NCI-H1092 (cell line): ENCODE measurements at places on chromosomes 6 and 20.
A peak's percentile ranks its signal among the peaks of the same experiment; 100 is the strongest.

GRCh38 chr6:33452496-33452895, 1.9 kb upstream of the ZBTB9 start:
- DNase-seq: no peak

- no peak for DNase-seq
These were observed 64.3 kb upstream of the CD93 start for GRCh38 chr20:23150304-23151007.

DNA sequence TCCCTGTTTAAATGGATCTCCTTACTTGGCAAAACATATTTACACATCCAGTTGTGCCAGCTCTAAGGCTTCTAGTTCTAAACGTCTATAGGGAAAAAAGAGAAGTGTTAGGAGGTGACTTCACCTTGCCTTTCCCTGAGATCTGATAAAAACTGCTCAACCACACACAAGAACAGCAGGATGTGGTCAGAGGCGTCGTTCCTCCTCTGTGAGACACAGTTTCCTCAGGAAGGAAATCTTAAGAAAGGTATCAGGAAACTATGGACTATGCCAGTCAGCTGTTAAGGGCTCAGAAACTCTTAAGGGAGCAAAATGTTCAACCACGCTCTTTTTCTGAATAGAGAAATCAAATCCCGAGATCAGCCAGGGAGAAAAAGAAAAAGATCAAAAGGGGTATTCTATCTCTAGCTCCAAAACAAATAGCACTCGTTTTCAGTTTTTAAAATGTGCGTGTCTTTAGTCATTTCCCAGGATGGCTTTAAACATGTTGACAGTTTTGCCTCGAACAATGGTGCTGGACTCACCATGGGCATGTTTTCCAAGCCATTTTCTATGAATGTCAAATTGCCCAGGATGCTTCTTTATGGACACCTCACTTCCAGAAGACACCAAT, 154.5 kb downstream of the HACE1 start:
- no peak for DNase-seq

- no peak for DNase-seq
These were observed 14.5 kb upstream of the SEC63 start for GRCh38 chr6:107972413-107973096.

- DNase-seq: no peak
These were observed 202.0 kb downstream of the WDR27 start for GRCh38 chr6:169499848-169500247.

GRCh38 chr6:30844118-30844535, 40.2 kb upstream of the DDR1 start:
- DNase-seq: no peak

DNA sequence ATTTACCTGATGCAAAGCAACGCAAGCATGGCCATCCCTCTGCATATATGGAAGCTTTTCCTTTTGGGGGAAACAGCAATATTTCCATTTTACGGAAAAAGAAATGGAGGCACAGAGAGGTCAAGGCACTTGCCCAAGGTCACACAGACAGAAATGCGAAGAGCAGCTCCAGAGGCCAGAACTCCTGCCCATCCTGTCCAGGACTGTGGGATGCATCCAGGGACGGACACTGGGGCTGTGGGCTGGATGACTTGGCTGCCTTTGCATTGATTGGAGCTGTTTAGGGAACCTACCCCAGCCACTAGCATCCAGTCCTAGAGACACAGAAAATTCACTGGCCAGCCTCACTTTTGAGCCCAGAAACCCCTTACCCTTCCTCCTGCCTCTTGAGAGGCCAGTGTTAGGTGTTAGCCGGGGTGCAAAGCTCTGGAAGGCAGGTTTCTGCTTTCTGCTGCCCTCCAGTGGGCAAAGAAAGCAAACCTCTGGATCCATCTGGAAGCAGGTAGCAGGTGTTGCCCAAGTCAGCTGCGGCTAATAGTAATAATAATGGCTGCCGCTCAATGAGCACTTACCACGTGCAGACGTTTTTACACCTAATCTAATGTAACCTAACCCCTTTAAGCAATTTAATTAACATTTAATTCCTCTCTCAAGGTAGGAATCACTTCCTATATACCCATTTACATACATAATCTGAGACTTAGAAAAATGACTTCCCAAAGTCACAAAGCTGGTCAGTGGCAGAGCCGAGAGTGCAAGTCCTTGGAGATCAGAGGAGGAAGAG, 31.7 kb upstream of the CCN5 start:
- DNase-seq: peak; percentile 68

- no peak for DNase-seq
These were observed 2.5 kb downstream of the LY6G6D start for GRCh38 chr6:31717499-31718222.

- no peak for DNase-seq
These were observed 32.5 kb downstream of the SLC22A2 start for GRCh38 chr6:160226118-160226591.

GRCh38 chr6:52285177-52286068, 881 bp upstream of the MCM3 start:
- no peak for DNase-seq

DNA sequence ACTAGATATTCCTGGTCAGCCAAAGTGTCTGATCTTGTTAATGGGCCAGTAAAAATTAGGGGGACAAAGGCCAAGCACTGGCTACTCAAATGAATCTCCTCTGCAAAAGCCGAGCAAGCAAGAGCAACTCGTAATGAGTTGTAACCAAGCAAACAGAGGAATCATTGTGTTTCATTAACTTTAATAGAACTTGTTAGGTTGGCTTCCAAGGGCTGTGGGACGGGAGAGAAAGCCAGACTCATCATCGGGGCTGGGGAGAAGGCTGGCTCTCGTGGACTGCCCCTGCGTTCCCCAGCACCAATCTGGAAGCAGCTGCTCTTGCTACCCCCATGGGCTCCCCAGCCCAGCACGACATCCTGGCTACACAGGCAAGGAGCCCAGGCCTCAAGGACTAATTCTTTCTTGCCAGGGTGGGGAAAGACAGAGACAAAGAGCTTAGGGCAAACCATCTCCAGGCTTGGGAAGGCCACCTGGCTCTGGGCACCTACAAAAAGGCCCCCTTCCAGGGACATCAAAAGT, 10.5 kb upstream of the SCUBE3 start:
- no peak for DNase-seq

DNA sequence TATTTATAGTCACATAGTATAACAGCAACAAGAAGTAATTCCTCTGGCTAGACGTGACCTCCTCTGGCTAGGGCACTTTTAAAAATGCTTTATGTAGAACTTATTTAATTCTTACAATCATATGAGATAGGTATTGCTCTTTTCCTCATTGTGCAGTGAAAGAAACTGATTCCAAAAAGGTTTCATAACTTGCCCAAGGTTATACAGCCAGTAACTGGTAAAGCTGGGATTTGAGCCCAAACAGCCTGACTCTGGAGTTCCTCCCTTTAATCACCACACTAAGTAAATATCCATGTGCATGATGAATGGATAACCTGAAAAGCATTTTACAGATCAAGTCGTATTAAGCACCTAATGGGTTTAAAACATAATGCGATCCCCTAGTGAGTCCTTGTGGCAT, 214.6 kb downstream of the PRL start:
- DNase-seq: no peak

DNA sequence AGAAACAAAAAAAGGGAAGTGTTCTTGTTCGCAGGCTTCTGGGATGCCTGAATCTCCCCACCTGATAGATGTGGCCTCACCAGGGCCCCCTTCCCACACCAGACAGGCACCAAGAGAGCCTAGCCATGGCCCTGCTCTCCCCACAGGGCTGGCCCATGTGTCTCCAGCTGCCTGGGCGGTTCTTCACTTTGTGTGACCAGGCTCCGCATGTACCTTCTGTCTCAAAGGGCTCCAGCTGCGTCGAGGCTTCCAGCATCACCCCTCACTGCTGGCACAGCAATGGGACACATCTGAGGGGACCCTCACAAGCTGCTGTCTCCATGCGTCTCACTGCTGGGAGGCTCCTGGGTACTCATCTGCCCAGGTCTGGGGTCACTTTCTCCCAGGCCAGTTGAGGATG, 362.9 kb downstream of the ZFAND3 start:
- no peak for DNase-seq

DNA sequence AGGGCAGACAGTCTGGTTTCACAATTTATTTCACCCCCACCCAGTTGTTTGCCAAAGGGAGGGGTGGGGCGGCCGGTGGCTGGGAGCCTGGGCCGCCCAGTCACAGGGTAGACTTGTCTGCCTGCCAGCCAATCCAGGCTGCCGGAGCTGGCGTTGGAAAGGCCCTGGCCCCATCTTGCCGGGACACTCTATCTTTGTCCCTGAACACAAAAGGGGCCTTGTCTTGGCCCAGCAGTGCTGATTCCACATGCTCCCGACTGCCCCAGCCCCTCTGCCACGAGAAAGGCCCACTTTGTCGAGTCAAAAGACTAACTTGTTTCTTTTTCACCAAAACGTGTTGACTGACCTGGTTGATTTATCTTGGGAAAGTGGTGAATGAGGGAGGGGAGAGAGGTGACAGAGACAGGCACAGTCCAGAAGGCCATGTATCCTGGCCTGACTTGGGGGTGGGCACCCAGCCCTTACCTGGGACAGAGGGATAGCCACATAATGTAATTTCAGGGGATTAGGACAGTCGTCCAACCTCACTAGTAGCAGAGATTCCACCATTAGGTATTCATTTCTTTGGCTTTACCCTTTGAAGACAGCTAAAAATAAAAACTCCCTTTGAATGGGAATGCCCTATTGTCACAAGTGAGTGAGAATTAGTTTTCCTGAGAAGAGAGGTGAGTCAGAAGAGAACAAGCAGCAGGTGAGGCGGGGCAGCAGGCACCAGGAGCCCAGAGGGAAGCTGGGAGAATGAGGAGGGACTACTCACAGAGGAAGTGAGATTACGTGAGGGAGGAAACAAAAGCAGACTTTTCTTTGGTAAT, 67.0 kb upstream of the SIRPA start:
- DNase-seq: no peak

- no peak for DNase-seq
These were observed 45.0 kb upstream of the ZBTB24 start for GRCh38 chr6:109527989-109528388.

- DNase-seq: no peak
These were observed 371.6 kb upstream of the EPHA7 start for GRCh38 chr6:93790981-93791380.

GRCh38 chr20:8805737-8806442, 263.0 kb upstream of the PLCB4 start:
- DNase-seq: no peak

GRCh38 chr20:46406986-46407670, 713 bp upstream of the ELMO2 start:
- DNase-seq: peak; percentile 65

GRCh38 chr6:36610041-36610955, 16.1 kb downstream of the SRSF3 start:
- DNase-seq: no peak

GRCh38 chr6:152118678-152119077, 311.2 kb downstream of the ESR1 start:
- no peak for DNase-seq

DNA sequence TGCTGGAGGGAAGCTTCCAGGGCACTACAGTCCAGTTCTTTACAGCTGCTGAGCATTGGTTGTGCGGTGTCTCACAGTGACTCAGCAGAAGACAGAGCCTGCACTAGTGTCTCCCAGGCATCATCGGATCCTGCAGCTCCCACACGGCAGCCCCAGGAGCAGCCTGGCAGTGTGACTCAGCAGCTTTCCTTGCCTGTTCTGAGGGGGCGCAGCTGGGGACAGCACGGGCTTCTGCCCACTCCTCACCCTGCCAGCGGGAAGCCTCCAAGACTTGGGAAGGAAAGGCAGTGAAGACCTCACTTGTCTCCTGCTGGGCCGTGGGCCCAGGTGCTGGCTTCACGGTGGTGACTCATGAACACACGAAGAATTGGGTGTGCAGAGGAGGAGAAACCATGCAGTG, 165.4 kb downstream of the SYNDIG1 start:
- no peak for DNase-seq

- peak; percentile 37 for DNase-seq
These were observed 50.6 kb upstream of the SLC32A1 start for GRCh38 chr20:38673725-38674091.

DNA sequence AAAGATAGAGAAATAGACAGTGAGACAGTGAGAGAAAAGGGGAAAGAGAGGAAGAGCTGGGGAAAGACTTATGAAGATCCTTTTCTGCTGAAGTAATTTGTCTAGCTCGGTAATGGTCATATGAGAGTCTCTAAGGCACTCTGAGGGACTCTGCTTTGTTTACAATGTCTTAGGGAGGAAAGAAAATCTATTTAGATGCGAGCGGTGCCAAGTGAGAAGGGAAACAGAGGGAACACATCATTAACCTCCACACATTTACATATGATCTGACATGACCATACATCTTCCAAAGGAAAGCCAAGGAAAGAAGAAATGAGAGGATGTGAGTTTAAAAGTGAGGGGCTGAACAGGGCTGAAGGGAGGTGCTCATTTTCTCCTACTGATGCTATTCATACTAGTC, 862.3 kb upstream of the CITED2 start:
- DNase-seq: no peak

GRCh38 chr6:147423111-147423510, 85.4 kb upstream of the SAMD5 start:
- DNase-seq: no peak

DNA sequence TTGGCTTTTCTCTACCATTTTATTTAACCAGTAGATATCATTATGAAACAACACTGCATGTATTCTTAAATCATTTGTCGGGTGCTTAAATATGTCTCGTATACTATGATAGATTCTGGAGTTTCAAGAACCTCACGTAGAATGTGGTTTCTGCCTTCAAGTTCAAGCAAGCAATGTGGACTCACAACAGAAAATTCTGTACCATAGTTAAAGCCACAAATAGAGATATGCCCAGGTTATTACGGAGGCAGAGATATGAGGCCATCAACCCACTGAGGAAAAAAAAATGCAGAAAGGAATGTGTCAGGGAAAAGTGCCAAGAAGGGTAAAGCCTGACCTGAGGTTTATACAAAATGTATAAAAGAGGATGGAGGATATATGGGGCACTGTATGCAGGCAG, 109.9 kb downstream of the GFRAL start:
- no peak for DNase-seq

DNA sequence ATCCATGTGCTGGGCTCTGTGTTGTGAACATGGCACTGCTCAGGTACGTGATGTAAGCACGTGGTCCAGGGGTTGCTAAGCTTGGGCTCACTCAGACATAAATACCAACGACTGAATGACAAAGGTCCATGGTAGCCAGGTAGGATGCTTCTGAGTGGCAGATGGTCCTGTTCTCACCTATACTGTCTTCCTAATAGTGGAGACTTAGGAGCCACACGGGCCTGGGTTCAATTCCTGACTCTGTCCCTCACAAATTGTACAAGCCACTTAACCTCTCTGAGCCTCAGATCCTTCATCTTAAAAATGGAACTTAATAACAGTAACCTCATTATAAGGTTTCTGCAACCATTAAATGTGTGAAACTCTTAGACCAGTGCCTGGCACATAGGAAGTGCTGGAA, 6.8 kb downstream of the GCM2 start:
- no peak for DNase-seq

DNA sequence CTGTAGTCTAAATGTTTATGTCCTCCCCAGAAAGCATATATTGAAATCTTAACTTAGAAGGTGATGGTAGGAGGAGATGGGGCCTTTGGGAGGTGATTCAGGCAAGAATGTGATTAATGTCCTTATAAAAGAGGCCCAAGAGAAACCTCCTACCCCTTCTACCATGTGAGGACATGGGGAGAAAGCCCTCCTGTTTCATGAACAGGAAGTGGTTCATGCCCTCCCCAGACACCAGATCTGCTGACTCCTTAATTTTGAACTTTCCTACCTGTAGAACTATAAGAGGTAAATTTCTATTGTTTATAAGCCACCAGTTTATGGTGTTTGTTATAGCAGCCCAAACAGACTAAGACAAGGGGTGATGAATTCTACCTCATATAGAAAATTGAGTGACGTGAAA, 8.7 kb upstream of the ECT2L start:
- DNase-seq: no peak

- no peak for DNase-seq
These were observed 97.9 kb downstream of the HUS1B start for GRCh38 chr6:558959-559358.

- peak; percentile 69 for DNase-seq
These were observed 12.4 kb upstream of the CCN5 start for GRCh38 chr20:44702776-44703175.
